ENCODE measurements at places on chromosomes 5 and 9. TPM values are rescaled to one million over a fixed set of nuclear protein-coding genes. Genes with fewer than 3 reads are reported as not detected.

The SUSD3 gene
- polyA plus RNA-seq, result 4.8 TPM

The PRRC1 gene
- polyA plus RNA-seq, result 17.4 TPM

The TMEM8B gene
- polyA plus RNA-seq, result 4.5 TPM

The HAPLN1 gene
- not detected for polyA plus RNA-seq
